ENCODE measurements at places on chromosomes 7 and 10.

DNA sequence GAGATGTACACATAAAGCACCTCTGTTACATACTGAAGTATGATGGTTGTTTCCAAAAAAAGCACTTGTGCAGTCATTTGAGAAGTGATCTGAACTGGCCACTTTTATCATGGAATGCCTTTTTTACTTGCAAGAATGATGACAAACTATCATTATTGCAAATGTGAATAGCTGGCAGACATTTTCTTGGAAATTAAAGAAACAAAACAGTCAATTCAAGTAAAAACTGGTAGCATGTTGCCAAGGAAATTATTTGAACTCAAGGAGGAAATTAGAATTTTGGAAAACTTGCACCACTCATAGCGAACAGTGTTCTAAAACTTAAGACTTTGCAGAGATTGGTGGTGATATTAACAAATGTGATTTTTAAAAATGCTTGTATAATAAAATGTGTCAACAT is 6.6 kb downstream of the RHEB start:
- DNase-seq = no peak

- DNase-seq = no peak
Measured at GRCh38 chr7:20607216-20607615, 8.3 kb upstream of the ABCB5 start.

DNA sequence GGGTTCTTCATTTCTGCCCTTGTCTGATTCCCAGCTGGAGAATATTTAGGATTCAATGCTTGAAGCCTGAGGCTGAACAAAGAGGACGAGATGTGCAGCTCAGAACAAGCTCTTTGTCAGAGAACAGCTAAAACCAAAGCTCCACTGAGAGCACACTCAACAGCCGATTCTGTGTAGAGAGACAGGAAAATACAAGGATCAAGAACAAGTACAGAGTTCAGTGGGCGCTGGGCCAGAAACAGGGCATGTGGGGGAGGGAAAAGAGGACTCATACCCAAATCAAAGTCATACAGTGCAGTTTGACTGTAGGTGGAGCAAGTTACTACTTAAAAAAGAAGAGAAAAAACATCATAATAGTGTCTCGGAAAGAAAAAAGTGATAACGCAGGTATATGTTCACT is at the start of gene AGMO:
AGMO (minus strand) TSS at position 181 of the 400 bp plus-strand sequence.
- DNase-seq = peak; percentile 34

- DNase-seq = no peak
Measured at GRCh38 chr10:127527320-127527719, 21.8 kb upstream of the NPS start.

- no peak for DNase-seq
Measured at GRCh38 chr10:72746426-72747363, 54.8 kb downstream of the MCU start.

DNA sequence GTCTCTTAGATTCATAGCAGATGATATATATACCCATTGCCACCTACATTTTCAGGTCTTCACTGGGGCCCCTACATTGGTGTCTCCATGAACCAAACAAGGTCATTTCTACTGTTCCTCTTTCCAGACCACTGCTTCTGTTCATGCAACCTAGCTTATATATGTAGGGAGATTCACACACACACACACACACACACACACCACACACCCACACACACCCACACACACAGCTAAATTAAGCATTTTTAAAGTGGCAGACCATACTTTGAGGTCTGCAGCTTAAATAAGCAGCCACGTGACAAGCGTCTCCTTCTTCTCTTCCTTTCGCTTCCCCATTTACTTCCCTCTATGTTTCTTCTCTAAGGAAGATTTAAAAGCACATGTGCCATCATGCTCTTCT is 70.0 kb upstream of the CC2D2B start:
- DNase-seq = no peak

DNA sequence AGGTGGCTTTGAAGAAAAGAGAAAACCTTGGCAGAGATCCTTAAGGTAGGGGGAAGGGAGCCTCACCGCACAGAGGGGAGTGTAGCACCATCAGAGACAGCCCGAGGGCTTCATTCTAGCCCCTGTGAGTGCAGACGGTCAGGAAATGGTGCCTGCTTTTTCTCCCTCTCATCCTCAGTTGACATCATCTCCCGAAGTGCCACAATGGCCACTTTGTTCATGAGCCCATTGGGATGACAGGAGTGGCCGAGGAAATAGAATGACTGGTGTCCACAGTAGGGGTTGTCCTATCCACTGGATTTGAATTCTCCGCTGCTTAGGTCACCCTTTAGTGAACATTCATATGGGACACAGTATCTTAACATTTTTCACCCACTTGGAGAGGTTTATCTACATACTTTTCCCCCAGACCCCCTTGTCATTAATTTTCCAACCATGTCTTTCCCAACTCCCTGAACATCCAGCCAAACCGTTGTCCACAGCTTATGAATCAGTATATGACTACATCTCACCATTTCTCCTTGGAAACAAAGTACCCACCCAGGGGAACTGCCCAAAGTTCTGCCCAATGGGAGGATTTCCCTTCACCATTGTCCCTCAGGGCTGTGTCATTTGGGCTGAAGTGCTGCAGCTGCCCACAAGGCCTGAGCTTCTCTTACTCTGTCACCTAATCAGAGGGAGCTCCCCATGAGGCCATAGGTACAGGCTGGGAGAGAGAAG is 108.8 kb downstream of the ADCY1 start:
- no peak for DNase-seq

DNA sequence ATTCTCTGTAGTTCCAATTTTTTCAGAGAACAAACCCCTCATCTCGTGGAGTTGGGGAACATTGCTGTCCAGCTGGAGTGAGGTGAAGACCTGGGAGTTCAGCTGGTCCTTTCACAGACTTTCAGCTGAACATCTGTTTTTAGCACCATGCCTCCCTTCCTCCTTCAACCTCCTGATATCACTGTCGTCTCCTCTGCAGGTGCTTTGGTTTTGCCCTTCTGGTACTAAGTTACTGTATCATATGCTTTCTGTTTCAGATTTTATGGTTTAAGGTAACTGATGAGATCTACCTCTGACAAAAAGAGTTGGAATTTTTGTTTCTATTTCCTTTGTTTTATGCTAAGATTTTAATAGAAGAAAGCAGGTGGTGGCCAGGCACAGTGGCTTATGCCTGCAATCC is 102.9 kb downstream of the ZNF438 start:
- no peak for DNase-seq

DNA sequence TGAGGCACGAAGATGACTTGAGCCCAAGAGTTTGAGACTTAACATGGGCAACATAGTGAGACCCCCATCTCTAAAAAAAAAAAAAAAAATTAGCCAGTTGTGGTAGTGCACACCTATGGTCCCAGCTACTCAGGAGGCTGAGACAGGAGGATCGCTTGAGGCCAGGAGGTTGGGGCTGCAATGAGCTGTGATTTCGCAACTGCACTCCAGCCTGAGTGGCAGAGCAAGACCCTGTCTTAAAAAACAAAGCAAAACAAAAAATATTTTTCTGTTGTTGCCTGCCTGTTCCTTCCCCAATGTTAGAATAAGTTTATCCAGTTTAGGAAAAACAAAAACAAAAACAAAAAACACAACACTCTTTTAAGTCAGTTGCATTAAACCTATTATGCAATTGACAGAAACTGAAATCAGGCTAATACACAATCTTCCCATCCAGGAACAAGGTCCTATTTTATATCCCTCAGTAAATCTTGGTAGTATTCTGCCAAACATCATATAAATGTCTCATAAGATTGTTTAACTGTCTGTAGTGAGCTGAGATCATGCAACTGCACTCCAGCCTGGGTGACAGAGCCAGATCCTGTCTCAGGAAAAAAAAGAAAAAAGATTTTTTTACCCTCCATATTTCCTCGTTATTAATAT is 4.9 kb downstream of the PILRA start:
- DNase-seq = no peak

GRCh38 chr7:133290041-133290440 is 37.2 kb downstream of the EXOC4 start:
- no peak for DNase-seq

- no peak for DNase-seq
Measured at GRCh38 chr10:11707624-11708350, 34.4 kb upstream of the ECHDC3 start.

DNA sequence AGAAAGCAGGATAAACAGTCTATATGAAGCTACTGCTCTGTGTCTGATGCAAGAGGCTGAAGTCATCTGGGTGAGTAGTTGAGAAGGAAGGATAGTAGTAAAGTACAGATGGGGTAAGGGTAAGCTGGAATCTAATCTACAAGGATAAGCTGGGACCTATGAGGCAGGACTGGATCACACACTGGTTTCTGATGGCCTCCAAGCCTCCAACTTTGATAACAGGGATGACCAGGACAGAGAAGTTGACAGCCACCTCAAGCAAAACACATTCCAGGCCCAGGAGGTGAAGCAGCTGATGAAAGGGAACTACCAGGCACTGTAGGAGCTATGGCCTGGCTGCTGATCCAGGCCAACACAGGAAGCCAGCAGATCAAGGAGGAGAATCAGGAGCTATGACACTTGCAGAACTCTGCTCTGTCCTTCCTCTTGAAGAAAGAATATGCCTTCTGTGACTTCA is 278.1 kb upstream of the TMEM229A start:
- DNase-seq = no peak

DNA sequence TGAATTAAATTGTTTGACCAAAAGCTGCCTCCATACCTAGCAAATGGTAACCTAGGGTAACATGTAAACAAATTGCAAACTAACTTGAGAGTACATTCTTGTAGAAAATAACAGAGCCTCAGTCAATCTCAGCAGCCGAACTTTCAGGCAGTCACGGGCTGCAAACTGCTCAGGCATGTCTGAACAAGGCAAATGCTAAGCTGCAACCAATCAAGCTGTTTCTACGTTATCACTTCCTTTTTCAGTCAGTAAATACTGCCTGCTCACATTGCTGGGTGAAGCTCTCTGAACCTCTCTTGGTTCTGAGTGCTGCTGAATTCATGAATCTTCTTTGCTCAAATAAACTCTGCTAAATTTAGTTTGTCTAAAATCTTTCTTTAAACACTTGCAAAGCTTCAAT is 1212.4 kb downstream of the SORCS1 start:
- DNase-seq = no peak

DNA sequence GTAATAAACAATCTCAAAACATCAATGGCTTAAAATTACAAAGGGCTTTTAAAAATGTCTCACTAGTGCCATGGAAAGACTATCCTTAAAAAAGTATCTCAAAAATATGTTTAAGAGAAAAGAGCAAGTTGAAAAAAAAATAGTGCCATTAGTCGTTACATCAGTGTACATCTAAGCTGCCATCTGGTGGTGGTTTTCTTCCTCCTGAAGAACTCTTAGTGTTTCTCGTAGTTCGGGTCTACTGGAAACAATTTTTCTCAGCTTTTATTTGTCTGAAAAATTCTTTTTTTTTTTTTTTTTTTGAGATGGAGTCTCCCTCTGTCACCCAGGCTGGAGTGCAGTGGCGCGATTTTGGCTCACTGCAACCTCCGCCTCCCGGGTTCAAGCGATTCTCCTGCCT is 5.9 kb upstream of the GARIN1A start:
- DNase-seq = no peak

DNA sequence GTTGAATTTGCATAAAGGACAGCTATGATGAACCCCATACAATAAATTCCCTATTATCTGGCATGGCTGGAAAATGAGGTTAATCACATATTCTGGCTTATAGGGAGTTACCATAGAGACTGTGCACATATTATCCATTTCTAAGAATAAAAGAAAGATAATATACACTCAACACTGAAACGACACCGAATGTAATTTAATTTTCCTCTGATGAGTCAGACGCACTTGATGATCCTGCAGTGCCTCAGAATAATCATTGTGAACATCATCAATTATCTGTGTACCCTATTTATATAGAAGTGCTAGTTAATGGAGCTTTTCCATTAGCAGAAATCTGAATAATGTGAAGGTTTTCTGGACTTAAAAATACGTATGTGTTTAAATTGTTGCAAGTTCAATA is 60.2 kb downstream of the SGCE start:
- DNase-seq = no peak

DNA sequence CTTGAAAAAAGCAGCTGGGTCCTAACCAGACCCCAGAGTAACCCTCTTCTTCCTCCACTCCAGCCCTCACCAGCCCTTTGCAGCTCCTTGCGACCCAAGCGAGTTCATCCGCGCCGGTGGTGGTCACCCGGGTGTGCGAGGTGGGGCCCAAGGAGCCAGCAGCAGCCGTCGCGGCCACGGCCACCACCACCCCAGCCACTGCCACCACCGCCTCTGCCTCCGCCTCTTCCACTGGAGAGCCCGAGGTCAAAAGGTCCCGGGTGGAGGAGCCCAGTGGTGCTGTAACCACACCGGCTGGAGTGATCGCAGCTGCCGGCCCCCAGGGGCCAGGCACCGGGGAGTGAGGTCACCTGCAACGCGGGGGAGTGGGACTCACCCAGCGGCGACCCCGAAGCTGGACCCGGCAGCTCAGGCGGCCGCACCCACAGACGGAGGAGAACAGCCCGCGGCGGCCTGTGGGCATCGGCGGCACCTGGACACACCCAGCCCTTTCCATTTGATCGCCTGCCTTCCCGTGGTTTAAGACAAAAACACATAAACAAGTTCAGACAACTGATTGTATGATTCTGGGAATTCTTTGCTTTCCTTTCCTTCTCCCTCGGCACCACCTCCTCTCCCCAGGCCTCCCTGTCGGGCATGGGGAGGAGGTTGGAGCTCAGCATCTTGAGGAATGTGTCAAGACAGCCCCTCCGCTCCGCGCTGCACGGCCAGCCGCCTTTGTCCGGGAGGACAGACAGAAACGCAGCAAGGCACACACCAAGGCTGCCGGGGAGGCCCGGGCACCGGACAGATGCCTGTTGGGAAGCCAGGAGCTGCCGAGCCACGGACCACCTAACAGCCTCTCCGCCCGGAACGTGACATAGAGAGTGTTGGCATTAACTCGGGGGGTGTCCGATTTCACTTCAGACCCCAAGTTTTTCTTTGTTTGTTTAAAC is 13.0 kb upstream of the AP5Z1 start:
- no peak for DNase-seq

GRCh38 chr10:130411496-130412085 is 275.4 kb downstream of the GLRX3 start:
- DNase-seq = no peak

DNA sequence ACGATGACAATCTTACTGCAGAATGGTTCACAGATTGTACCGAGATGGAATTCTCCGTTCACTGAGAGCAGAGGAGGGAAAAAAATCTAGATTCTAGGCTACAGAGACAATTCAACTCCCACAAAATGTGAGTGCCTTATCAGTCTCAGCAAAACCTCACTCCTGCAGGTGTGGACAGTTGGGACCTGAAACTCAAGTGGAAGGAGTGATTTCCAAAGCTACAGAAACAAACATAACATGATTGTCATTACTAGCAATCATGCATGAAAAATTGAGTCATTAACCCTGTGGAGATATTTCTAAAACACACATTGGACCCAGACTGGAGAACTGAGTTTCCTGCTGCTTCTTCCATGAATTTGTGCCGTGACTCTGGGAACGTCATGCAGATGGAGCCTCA is 70.3 kb downstream of the CALML3 start:
- DNase-seq = no peak

- no peak for DNase-seq
Measured at GRCh38 chr7:44922351-44922694, 37.0 kb upstream of the PURB start.

- no peak for DNase-seq
Measured at GRCh38 chr7:26618898-26619297, 245.5 kb downstream of the SKAP2 start.

Measured in ovary (tissue), 10 donors.